Skeletal muscle cell (primary cell): ENCODE measurements at places on chromosomes 16 and 17.

- DNase-seq: no peak
These were observed 36.3 kb downstream of the MYO18A start for GRCh38 chr17:29143894-29144293.

DNA sequence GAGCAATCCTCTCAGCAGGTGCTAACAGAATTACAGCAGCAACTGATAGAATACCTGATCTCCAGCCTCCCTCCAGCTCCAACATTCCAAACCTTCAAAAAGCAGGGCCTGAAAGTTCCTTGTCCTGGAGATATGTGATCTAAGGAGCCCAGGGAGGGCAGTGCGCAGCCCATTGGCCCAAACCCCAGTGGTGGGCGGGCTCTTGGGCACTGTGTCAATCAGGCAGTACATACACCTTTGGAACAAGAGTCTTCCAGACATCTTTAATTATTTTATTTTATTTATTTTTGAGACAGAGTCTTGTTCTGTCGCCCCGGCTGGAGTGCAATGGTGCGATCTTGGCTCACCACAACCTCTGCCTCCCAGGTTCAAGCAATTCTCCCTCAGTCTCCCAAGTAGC lies 24.2 kb downstream of the SLC12A3 start:
- DNase-seq: no peak

DNA sequence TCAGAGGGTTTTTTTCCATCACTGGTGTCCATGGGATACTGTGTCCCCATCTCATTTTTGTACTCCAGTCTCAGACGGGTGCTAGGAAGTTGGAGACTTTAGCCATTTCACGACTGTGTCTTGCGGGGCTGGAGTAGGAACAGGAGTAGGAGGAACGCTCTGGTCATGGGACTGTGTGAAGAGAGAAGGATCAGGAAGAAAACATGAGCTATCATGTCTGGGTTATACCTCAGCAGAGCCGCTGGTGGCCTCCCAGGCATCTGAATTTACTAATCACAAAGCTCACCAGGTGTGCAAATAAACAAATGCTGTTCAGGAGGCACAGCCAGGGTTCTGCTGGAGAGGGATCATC lies 225.4 kb downstream of the SEC14L1 start:
- no peak for DNase-seq

- no peak for DNase-seq
These were observed 14.7 kb downstream of the HOXB4 start for GRCh38 chr17:48563385-48563838.

GRCh38 chr16:5108505-5109158 lies 11.0 kb upstream of the EEF2KMT start:
- no peak for DNase-seq

GRCh38 chr16:28202147-28202746 lies 9.5 kb downstream of the XPO6 start:
- DNase-seq: no peak

DNA sequence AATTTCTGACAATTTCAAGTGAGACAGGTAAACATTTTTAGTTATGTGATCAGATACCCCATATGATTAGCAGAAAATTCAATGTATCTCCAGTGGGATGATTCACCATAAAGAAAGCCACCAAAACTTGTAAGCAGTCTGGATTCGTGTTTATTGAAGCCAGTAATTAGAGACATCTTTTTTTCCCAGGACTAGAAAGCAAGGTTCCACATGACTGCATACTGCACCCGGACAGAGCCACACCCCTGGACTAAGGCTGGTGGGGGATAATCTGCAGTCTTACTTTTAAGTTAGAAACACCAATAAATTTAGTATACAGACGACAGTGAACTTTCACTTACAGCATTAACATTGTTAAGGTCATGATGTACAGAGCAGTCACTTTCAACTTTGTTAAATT lies 24.2 kb upstream of the CMTM4 start:
- no peak for DNase-seq

GRCh38 chr17:8798176-8798845 lies 854 bp downstream of the MFSD6L start:
- DNase-seq: no peak

DNA sequence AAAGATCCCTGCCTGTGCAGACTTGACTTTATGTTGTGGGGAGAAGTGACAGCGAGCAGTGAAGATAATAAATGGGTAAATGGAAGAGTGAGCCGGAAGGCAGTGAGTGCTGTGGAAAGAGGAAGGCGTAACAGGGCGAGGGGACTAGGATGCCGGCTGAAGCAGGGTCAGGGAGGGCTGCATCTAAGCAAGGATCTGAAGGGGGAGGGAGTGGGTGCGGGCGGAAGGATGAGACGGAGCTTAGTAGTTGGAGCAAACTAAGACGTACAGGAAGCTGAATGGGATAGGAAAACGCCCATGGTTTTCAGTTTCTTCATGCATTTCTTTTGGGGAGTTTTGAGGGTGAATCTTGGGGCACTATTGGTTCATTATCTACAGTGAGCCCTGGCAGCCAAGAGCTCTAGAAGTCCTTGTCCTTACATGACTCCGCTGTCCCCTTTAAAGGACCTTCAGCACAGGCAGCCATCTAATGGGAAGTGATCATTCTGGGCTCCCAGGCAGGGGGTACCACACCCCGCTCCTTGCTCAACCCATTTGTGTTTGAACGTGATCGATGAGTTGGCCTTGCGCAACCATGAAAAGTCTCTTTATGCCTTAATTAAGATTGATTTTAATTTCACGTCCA lies 10.4 kb upstream of the NAT9 start:
- no peak for DNase-seq

GRCh38 chr17:29060475-29060874 lies 17.5 kb downstream of the PIPOX start:
- DNase-seq: no peak

DNA sequence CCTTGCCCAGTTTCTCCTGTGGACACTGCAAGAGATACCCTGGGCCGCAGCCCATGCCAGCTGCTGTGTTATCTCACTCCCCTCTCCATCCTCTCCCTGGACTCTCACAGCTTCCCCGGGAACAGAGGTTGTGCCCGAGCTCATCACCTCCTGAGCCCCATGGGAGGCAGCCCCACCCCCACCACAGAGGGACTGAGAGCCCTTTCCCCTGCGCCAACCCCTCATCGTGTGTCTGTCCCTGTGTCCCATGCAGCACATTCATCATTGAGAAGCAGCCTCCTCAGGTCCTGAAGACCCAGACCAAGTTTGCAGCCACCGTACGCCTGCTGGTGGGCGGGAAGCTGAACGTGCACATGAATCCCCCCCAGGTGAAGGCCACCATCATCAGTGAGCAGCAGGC lies 12.7 kb downstream of the STAT5A start:
- DNase-seq: no peak

GRCh38 chr16:77789085-77790008 lies 983 bp downstream of the VAT1L start:
- no peak for DNase-seq

DNA sequence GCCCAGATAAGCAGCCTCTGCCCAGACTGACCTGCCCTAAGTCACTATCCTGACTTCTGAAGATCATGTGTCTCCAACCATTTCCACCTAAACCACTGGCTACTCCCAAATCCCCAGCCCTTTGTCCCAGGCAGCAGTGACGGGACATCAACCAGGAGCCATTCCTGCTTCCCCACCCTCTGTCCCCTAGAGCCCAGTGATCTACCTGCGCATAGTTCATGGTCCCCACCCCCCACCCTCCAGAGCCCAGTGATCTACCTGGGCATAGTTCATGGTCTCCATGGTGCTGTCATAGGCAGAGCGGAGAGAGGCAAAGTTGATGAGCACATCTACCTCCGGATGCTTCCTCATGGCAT lies 26.8 kb downstream of the ACLY start:
- DNase-seq: no peak

GRCh38 chr16:6381896-6382295 lies 950.7 kb upstream of the RBFOX1 start:
- DNase-seq: no peak

DNA sequence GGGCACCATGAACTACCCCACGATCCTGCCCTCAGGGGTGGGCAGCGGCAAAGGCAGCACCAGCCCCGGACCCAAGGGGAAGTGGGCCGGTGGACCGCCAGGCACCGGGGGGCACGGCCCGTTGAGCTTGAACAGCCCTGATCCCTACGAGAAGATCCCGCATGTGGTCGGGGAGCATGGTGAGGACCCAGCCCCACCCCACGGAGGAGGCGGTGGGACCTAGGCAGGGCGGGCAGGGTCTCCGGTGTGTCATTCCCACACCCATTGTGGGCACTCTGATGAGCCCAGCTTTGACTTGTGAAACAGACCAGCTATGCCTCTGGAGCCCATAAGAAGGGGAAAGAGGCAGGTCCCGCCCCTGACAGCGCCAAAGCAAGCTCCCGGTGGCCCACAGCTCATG lies 22.8 kb downstream of the TPSG1 start:
- no peak for DNase-seq

GRCh38 chr16:57941016-57941664 lies 29.8 kb downstream of the CNGB1 start:
- DNase-seq: peak; percentile 4

DNA sequence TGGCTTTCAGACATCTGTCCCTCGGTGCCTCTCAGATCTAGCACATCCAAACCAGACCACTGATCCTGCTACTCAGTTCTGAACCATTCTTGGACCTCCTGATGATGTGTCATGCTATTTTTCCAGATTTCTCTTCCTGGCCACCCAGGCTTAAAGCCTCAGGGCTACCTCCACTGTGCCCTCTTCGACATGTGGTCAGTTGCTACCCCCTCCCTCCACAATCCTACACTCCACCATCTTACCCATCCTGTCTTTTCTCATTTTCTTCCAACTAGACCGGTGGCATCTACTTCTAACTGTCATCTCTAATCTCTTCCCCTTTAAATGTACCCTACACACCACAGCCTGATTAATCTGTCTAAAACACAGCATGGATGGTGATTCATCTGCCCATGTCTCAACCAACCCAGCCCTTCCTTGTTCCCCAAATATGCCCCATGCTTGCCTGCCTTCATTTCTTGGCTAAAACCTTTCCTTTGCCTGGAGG lies 478.6 kb downstream of the SLC39A11 start:
- DNase-seq: no peak

GRCh38 chr16:31714903-31715504 lies 158.6 kb upstream of the ZNF267 start:
- DNase-seq: no peak

- no peak for DNase-seq
These were observed 34.0 kb downstream of the ZFPM1 start for GRCh38 chr16:88487124-88487432.

DNA sequence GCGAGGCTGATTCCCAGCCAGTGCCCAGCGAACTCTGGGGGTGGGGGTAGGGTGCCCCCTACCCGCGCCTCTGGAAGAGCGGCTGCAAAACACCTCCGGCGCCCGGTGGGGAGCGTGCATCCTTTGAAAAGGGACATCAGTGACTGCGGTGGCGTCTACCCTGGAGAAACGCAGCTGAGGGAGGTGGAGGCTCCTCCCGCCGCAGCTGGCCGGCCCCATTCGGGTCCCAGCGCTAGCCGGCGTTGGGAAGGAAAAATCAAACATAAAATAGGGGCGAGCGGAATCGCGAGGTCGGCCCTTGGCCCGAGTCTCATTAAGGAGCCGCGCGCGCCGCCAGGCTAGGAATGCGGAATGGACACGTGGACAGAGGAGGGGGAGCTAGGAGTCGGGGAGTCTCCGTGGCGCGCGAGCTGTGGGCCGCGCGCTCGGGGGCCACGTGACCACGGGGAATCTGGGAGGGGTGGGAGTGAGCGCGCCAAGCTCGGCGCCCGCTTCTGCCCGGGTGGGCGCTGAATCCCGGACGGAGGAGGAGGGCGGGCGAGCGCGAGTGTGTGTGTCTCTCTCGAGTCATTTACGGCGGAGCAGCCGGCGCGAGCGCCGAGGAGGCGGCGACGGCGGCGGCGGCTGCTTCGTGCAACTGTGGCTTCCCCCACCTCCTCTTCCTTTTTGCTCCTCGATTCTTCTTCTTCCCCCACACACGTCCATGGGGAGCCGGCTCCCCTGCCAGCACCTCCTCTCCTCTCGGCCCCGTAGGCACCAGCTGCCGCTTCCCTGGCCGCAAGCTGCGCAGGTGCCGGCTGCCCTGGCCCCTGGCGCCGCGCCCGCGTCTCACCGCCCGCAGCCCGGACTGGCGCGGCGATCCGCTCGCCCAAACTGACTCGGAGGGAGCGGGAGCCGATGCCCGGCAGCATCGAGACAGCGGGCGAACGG lies at the start of gene TMEM132E:
TMEM132E (plus strand) TSS at position 566 of the 930 bp plus-strand sequence. CDS start 1,495 bp downstream, outside the sequence.
- DNase-seq: no peak

DNA sequence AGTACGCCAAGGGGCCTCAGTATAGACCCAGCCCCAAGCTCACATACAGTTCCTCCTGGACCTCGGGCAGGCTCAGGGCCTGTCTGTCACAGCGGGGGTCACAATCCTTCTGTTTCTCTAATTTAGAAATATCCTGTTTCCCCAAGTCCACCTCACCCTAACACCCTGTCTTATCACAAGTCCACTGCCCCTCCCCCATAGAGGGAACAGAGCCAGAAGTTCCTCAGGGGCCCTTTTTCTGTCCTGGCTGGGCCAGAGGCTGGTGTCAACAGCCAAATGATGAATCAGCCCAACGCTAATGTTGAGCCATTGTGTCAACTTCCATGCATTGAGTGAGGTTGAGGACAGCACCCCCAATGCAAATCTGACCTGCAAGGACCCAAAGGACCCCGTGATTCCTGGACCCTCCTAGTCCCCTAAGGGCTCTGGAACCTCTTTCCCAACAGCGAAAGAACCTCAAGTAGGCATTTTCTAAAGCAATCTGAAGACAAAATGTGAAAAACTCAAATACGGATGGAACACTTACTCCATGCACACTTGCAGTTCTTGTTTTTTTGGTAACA lies 58.6 kb downstream of the PECAM1 start:
- DNase-seq: no peak

GRCh38 chr17:7700510-7700909 lies 4.5 kb upstream of the EFNB3 start:
- no peak for DNase-seq

DNA sequence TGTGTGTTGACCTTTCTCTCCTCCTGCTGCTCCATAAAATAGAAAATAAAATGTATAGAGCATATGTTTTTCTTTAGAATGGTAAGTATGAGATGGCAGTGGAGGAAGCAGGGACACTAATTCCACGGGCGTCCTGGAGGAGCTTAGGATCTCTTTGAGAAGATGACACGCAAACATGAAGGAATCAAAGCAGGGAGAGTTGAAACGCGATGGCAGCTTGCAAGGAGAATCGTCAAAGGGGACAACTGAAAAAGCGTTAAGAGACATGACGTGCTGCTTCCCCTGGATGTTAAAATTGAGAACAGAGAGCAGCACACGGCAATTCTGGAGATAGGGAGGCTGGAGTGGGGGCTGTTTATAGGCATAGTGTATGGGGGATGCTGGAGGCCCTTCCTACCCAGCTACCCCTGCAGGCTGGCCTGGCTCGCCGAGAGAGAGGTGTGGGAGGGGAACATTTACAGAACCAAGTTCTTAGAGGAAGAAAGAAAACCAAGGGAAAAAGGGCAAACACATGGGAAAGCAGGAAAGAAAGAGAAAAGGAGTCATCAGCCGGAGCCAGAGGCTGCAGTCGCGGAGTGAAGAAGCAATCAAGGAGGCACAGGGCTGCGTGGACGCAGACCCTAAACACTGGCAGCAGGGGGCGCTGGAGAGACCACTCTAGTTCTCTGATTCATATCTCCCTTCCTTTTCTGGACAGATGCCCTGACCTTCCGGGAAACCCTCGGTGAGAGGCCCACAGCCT lies 55.8 kb downstream of the MYH13 start:
- DNase-seq: no peak

- no peak for DNase-seq
These were observed 179.4 kb upstream of the SDK2 start for GRCh38 chr17:73823684-73824083.
